Stimulated activated CD4-positive, alpha-beta T cell treated with anti-CD3 and anti-CD28 coated beads, Interleukin-12 subunit alpha, Interleukin-12 subunit beta, amount 100 ng/mL, for 24 hours (primary cell): ENCODE measurements at places on chromosomes 3 and 15.

GRCh38 chr3:24608701-24609390 is 114.2 kb upstream of the THRB start:
- DNase-seq, result no peak

GRCh38 chr3:45066109-45066801 is 40.2 kb downstream of the CLEC3B start:
- DNase-seq, result no peak

DNA sequence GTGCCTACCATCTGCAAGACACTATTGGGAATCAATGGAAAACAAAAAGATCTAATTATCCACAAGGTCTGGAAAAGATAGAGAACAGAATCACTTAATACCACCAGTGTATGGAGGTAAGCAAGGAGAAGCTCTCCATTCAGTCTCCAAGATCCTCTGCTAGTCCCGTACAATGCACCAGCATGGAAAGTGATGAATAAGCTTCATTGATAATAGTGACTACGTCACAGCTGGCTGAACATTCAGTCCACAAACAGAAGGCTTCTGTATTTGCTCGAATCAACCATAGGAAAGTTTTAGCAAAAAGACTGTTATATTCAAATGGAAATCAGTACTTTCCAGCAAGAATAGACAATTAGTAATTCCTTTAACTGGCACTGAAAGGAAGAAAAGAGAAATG is 42.9 kb downstream of the IGSF11 start:
- no peak for DNase-seq

DNA sequence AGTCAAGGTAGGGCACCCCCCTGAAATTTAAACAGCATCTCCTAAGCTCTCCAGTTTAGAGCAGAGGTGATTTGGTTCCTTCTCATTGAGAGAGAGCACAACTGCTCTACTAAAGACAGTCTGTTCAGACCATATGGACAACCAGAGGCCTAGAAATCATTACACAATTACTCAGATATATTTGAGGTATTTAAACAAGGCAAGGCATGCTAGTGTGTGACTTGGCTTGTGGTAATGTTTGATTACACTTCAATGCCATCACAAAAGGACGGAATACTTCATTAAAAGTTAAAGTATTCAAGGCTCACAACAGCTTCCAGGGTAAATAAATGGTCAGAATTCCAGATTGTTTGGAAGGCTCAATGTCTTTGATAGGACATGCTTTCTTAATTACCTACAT is 110.2 kb downstream of the LRTM1 start:
- no peak for DNase-seq

GRCh38 chr3:35653347-35653746 is 14.0 kb downstream of the ARPP21 start:
- no peak for DNase-seq

- DNase-seq, result no peak
Measured at GRCh38 chr3:96931119-96931862, 116.9 kb downstream of the EPHA6 start.

DNA sequence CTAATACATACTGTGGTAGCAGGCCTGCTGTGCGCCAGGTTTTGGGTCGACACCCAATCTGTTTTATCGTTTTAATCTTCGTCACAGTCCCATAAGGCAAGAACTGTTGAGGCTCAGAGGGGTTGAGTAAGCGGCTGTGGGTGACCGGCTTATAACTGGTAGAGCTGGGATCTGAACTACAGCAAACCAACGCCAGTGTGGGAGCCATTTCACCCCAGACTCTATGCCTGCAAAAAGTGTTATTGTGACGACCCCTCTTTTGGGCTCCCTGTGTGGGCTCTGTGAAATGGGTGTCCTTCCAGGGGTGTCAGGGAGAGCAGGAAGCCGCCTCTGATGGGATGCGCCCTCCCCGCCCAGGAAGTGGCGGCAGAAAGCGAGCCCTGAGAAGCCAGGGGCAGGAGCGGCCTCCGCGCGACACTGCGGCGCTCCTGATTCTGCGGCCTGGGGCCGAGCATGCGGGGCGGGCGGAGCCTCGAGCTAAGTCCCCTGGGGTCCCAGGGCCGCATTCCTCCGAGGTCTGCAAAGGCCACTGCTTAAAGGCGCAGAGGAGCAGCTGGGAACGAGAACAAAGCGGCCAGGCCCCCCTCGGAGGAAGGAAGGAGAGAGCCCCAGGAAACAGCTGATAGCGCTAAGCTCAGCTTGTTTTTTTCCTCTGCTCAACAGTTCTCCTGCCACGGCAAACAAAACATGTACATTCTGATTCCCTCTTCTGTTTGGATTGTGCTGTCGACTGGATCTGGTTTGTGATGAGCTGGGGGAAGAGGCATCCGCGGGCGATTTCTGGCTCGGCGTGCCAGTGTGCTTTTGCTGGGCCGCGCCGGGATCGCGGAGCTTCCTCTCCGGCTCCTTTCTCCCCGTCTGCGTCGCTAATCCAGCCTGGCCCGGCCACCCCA is 33.9 kb downstream of the GRK7 start:
- peak; percentile 17 for DNase-seq

DNA sequence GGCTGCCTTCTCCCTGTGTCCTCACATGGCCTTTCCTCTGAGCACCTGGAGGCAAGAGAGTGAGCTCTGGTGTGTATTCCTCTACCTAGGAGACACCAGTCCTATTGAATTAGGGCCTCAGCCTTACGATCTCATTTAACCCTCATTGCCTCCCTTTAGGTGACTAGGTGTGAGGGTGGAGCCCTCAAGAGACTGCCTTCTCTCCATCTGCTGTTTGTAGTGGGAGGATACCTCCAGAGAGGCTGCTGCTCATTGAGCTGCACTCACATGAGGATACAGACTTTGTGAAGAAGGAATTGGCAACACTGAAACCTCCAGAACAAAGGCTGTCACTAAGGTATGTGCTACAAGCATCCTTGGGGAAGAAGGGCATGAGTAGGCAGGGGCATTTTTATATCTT is at the start of gene CCR8:
Gene CCR8, plus strand, starts transcription at position 217 of the 400 bp plus-strand sequence. CDS start 2,623 bp downstream, outside the sequence.
- DNase-seq, result no peak

- DNase-seq, result no peak
Measured at GRCh38 chr3:138469874-138470273, 35.5 kb downstream of the ESYT3 start.

- no peak for DNase-seq
Measured at GRCh38 chr15:34161329-34161963, 48.5 kb downstream of the KATNBL1 start.

DNA sequence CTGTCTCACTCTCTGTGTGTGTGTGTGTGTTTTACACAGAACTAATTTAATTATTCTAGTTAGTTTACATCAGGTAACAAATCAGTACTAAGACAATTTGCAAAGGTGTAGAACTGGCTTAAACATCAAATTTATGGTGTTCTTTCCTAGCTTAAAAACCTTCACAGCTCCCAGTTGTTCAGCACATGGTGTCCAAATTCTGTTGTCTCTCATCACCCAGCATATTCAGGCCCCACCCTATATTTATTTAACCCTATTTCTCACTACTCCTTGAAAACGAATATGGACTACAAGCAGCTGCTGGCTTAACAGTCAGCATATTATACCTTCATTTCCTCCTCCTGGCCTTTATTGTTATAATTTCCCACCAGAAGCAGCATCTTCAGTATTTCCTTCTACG is 1.2 kb downstream of the IL20RB start:
- no peak for DNase-seq
